Sigmoid colon (tissue), 7 donors: ENCODE measurements at places on chromosomes 16 and 17. TPM values are rescaled to one million over a fixed set of nuclear protein-coding genes. Genes with fewer than 3 reads are reported as not detected.

- no peak for DNase-seq
- H3K4me3 ChIP-seq = no peak overlapping the region
- no peaks in the 10 kb centered on the region for H3K4me1 ChIP-seq
- H3K27ac ChIP-seq = no peak overlapping the region
Measured at GRCh38 chr16:66832190-66832589, 1.4 kb upstream of the NAE1 start.

- no peaks in the 10 kb centered on the region for H3K36me3 ChIP-seq
- H3K4me3 ChIP-seq = no peak overlapping the region
- H3K27ac ChIP-seq = no peak overlapping the region
- no peaks in the 10 kb centered on the region for H3K4me1 ChIP-seq
- H3K27me3 ChIP-seq = no peaks in the 10 kb centered on the region
- DNase-seq = no peak
Measured at GRCh38 chr17:12940699-12941098, 77.1 kb downstream of the ELAC2 start.

- no peaks in the 10 kb centered on the region for H3K4me1 ChIP-seq
- no peaks in the 10 kb centered on the region for H3K27me3 ChIP-seq
- H3K27ac ChIP-seq = no peak overlapping the region
- no peak overlapping the region for H3K4me3 ChIP-seq
Measured at GRCh38 chr17:76091526-76092286, 11.9 kb downstream of the EXOC7 start.

DNA sequence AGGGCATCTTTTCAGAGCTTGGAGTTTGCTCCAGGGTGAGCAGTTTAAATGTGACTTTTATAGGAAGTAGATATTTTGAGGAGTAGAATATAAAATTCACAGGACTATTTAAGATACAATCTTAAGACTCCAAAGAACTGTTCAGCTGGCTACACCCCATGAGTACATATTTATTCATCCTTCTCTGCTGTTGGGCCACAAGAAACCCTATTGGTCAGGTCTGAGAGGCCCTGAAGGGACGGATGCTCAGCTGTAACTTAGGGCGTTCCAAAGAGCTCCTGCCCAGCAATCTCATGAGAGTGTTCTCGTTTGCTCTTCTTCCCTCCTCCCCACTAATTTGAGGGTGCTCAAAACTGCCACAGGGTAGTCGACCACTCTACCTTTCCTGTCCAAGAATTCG lies 7.3 kb downstream of the ST6GALNAC2 start:
- no peak overlapping the region for H3K4me3 ChIP-seq
- no peaks in the 10 kb centered on the region for H3K36me3 ChIP-seq
- no peak for DNase-seq
- H3K4me1 ChIP-seq = no peaks in the 10 kb centered on the region
- H3K27me3 ChIP-seq = no peaks in the 10 kb centered on the region

OR3A3 gene
- total RNA-seq = not detected

DNA sequence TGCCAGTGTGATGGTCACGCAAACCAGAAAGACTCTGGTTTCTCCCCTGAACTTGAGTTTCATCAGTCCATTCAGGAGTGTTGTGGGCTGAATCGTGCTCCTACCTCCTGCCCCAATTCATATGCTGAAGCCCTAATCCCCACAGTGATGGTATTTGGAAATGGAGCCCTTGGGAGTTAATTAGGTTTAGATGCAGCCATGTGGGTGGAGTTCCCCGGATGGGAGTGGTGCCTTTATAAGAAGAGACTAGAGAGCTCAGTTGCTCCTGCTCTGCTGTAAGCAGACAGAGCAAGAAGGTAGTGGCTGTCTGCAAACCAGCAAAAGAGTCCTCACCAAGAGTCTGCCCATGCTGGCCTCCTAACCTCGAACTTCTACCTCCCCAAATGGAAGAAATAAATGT lies 160.3 kb upstream of the DYNLRB2 start:
- no peaks in the 10 kb centered on the region for H3K36me3 ChIP-seq
- no peak overlapping the region for H3K27ac ChIP-seq
- H3K27me3 ChIP-seq = no peaks in the 10 kb centered on the region
- no peaks in the 10 kb centered on the region for H3K4me1 ChIP-seq
- H3K4me3 ChIP-seq = no peak overlapping the region
- no peak for DNase-seq

CCDC200 gene
- not detected for total RNA-seq

DNA sequence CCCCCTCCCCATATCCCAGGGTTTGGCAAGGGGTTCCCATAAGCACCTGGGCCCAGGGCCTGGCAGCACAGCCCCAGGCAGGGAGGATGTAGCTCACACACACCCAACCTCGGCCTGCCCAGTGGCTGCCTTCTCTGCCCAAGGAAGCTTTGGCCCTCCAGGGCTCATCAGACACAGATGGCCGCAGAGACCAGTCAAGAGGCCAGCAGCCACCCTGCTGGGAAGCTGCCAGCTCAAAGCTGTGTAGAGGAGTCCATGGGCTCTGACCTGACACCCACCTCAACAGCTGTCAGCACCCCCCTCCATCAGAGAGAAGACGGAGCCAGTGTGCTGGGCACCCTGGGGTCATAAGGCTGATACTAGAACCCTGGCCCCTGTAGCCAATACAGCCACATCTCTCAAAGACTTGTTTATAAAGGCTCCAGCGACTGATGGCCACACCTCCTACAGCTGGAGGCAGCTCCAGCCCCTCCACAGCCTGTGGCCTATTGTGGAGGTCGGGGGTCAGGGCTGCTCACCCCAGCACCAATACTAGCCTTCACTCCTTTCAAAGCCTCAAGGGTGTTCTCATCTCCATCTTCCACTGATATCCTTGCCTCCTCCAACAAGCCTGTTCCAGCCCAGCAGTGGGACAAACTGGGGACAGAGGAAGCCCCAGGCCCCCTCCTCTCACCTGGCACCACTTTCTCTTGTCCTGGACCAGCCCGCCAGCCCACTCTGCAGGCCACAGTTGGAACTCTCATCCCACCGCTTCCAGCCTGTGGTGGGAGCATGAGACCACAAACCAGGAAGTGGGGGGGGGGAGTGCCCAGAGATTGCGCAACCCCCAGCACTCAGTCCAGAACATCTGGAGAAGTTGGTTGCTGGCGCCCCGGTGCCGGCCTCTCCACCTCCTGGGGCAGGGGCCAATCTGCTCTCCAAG lies 2.2 kb upstream of the MPG start:
- peak; percentile 95 for DNase-seq
- no peak overlapping the region for H3K4me3 ChIP-seq
- no peaks in the 10 kb centered on the region for H3K27me3 ChIP-seq
- peaks cover 56% of the 10 kb centered on the region for H3K4me1 ChIP-seq

NOD2 gene
- 2.9 TPM for total RNA-seq

GRCh38 chr16:77975942-77976341 lies 46.4 kb upstream of the CLEC3A start:
- H3K36me3 ChIP-seq = no peaks in the 10 kb centered on the region
- no peaks in the 10 kb centered on the region for H3K27me3 ChIP-seq
- no peak overlapping the region for H3K27ac ChIP-seq
- no peak overlapping the region for H3K4me3 ChIP-seq

- no peak overlapping the region for H3K4me3 ChIP-seq
- no peaks in the 10 kb centered on the region for H3K36me3 ChIP-seq
- H3K27ac ChIP-seq = no peak overlapping the region
- no peak for DNase-seq
- H3K4me1 ChIP-seq = no peaks in the 10 kb centered on the region
- no peaks in the 10 kb centered on the region for H3K27me3 ChIP-seq
Measured at GRCh38 chr17:61223725-61224124, 175.9 kb upstream of the TBX2 start.

DNA sequence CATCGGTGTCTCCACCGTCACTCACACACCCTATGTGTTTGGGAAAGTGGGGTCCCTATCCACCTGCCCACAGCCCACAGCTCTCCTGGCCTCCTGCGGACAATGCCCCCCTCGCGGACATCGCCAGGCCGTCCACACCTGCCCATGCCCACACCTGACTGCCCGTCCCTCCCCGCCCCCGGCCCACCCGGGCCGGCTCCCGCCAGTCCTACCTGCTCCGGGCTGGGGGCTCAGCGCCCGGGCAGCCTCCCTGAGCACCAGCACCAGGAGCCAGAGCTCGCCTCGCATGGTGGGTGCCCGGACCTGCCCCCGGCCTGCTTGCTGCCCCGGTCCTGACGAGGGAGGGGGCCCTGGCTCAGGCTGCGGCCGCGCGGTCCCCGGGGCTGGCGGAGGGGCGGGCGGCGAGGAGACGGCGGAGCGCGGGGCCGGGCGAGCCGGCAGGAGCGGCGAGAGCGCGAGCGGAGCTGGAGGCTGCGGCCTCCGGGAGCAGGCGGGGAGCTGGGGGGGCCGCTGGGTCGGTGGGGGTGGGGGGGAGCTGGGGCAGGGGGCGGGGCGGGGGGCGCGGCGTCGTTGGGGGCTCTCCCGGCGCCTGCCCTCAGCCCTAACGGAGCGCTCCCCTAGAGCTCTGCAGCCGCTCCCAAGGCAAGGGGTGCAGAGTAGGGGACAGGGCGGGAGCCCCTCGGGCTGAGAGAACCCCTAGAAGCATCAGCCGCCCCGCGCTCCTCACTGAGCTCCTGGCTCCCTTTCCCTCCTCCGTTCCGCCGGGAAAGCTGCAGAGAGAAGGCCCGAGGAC lies at the start of gene PLXDC1:
Gene PLXDC1, minus strand, starts transcription at position 488 of the 793 bp plus-strand sequence. Its CDS starts 200 bp downstream, at position 288.
- peaks cover 23% of the 10 kb centered on the region for H3K27me3 ChIP-seq
- peak within 1 kb of the TSS; percentile 96 for H3K27ac ChIP-seq
- H3K4me1 ChIP-seq = peaks cover 25% of the 10 kb centered on the region
- peak; percentile 67 for DNase-seq

- H3K27me3 ChIP-seq = no peaks in the 10 kb centered on the region
- peak within 1 kb of the TSS; percentile 97 for H3K27ac ChIP-seq
Measured at GRCh38 chr16:2520097-2520783, at the start of gene AMDHD2. Gene AMDHD2, plus strand, starts transcription at chr16:2520371. Its CDS starts 88 bp downstream, at chr16:2520459.

ATP2A3 gene
- total RNA-seq = 12.7 TPM

DNA sequence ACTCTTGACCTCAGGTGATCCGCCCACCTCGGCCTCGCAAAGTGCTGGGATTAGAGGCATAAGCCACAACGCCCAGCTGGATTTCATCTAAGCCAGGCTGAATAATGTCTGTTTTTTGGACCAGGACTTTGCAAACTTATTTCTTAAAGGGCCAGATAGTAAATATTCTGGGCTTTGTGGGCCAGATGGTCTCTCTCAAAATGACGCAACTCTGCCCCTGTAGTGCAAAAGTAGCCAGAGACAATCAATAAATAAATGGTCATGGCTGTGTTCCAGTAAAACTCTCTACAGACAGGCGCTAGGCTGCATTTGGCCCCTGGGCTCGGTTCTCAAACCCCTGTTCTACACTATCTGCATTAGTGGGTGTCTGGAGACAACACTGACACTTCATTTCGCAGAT lies 121.9 kb upstream of the CDH13 start:
- no peak for DNase-seq
- no peaks in the 10 kb centered on the region for H3K4me1 ChIP-seq
- no peaks in the 10 kb centered on the region for H3K36me3 ChIP-seq
- H3K4me3 ChIP-seq = no peak overlapping the region
- no peak overlapping the region for H3K27ac ChIP-seq

DNA sequence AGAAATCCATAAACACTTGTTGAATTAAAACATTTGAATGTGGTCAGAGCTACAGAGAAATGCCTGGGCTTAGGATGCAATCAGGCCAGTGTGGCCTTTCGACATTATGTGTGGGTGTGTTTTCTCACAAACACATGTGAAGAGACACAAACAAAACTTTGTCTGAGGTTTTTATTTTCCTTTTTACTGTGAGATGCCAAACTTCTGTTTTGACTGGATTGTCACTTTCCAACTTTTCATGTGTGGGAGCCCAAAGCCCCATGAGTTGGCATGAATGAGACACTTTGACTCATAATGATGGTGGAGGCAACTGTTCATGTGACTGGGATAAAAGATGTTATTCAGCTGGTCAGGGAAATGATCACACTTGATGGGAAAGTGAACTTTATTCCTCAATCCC lies 71.9 kb upstream of the GAS7 start:
- H3K36me3 ChIP-seq = no peaks in the 10 kb centered on the region
- no peak overlapping the region for H3K4me3 ChIP-seq
- H3K27me3 ChIP-seq = no peaks in the 10 kb centered on the region
- no peak for DNase-seq
- peaks cover 4% of the 10 kb centered on the region for H3K4me1 ChIP-seq

- H3K27ac ChIP-seq = no peak overlapping the region
- H3K27me3 ChIP-seq = peaks cover 4% of the 10 kb centered on the region
- no peak for DNase-seq
Measured at GRCh38 chr16:21203155-21203797, 8.1 kb downstream of the ZP2 start.

- H3K27ac ChIP-seq = no peak overlapping the region
- H3K27me3 ChIP-seq = no peaks in the 10 kb centered on the region
- no peaks in the 10 kb centered on the region for H3K36me3 ChIP-seq
- H3K4me1 ChIP-seq = no peaks in the 10 kb centered on the region
- DNase-seq = no peak
- no peak overlapping the region for H3K4me3 ChIP-seq
Measured at GRCh38 chr16:51224317-51224716, 73.2 kb upstream of the SALL1 start.

NT5M gene
- total RNA-seq = 4.3 TPM

- DNase-seq = no peak
- no peaks in the 10 kb centered on the region for H3K4me1 ChIP-seq
- no peak overlapping the region for H3K27ac ChIP-seq
- no peaks in the 10 kb centered on the region for H3K36me3 ChIP-seq
- no peak overlapping the region for H3K4me3 ChIP-seq
- H3K27me3 ChIP-seq = no peaks in the 10 kb centered on the region
Measured at GRCh38 chr17:20994779-20995149, 48.0 kb downstream of the USP22 start.

BAIAP3 gene
- 1.6 TPM for total RNA-seq

TBKBP1 gene
- total RNA-seq = 12.8 TPM

HSD11B2 gene
- total RNA-seq = 3.9 TPM

AOC2 gene
- total RNA-seq = 1.5 TPM

DNA sequence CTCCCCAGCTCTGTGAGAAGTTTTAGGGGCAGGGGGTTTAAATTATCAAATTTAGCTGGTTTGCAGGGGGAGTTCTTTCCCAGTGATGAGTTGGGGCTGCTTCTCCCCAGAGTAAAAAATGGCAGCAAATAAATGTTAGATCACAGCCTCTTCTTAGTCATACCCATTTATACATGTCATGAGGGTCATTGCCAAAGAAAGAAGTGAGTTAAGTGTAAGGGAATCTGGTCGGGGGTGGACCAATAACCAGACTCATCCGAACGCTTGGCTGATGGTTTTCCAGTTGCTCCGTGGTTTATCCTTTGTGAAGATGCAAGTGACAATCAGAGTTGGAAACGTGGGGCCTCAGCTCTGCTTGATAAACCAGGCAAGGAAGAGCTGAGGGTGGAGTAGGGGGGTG lies 87.1 kb downstream of the PLXDC1 start:
- H3K4me3 ChIP-seq = no peak overlapping the region
- H3K4me1 ChIP-seq = no peaks in the 10 kb centered on the region
- H3K27me3 ChIP-seq = no peaks in the 10 kb centered on the region
- DNase-seq = no peak
- no peaks in the 10 kb centered on the region for H3K36me3 ChIP-seq
